ENCODE measurements at places on chromosomes 13 and 19.

GRCh38 chr19:45103508-45104319 lies 10.7 kb downstream of the PPP1R37 start:
- DNase-seq, result no peak

DNA sequence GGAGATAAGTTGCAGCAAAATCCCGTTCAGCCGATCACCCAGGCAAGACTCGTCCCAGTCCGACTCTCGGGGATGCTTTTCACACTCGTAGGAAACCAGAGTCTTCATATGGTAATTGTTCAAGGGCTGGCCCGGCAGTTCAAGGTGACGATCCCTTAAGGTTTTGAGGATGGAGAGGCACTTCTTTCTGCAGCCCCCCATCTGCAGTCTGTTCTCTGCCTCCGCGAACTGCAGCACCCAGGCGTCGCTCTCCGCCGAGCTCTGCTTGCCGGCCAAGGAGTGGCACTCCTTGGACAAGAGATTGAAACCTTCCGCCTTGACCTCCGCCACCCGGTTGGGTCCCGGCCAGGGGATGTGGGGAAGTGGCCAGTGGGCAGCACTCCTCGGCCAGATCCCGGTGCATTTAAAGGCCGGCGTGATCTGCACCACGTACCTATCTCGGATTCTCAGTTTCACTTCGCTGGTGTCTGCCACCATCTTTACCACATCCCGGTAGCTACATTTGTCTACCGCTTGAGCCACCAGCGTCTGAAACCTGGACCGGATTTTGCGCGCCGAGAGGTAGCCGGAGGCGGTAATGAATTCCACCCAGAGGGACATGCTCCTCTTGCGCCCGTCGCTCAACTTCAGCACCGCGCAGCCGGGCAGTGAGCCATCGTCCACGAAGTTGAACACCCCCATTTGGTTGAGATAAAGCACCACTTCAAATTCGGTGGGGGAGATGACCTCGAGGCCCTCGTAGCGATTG lies 1.1 kb downstream of the MAB21L1 start:
- no peak for DNase-seq

DNA sequence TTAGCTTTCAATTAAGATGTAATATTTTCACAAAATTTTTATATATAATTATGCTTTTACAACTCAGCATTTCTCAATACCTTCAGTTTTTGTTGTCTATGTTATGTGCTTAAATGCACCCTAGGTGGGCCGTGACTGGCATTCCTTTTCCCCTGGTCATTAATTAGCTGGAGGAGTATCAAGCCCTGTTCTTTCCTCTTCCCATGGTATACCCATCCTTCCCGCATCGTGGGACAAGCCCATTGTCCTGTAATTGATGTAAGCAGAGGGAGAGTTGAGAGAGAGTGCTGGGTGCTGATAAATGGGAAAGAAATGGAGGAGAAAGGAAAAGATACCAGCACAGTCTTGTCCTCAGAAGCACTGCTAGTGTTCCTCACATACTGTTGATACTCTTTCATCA lies 591.7 kb downstream of the GPC6 start:
- no peak for DNase-seq

DNA sequence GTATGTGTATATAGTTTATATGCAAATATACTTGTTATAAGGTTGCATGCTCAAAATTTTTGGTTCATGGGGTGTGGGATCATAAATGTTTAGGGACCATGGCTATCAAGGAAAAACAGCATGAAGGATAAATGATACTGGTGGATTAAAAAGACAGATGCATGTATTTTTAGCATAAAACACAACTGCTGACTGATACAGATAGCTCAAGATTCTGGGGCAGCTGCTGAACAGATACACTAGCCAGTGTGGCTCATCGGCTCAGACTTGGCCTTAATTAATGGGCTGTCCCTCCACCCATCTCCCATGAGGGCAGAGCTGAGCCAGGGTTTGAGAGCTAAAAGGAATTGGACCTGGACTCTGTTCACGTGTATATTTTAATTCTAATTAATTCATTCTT lies 11.4 kb downstream of the ALOX5AP start:
- DNase-seq, result no peak

- DNase-seq, result no peak
Measured at GRCh38 chr19:6481541-6482342, at the start of gene DENND1C. Gene DENND1C, minus strand, starts transcription at chr19:6481787. Its CDS starts 92 bp downstream, at chr19:6481695.

DNA sequence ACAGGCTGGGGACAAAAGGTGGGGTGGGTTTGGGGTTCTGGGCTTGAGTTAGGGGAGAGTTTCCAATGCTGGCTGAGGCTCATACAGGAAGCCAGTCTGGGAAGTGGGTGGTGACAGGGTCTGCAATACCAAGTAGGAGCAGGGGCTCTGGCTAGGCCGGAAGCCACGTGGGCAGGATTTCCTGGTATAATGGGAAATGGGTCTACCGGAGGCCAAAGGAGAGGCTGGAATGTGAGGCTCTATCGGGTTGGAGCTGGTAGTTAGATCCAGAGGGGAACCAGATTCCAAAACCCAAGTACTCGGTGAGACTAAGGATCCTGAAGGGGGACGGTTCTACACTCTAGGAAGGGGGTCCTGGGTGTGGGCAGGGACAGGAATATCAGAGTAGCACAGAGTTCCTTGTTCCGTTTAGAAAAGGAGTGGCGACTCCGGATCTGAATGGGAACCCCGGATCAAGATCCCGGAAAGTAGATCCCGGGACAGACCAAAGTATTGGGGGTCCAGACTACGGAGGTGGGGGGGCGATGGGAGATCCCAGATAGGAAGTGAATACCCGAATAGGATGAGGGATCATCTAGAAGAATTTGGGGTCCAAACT lies 802 bp downstream of the CDC37 start:
- DNase-seq, result no peak

GRCh38 chr13:110018009-110018408 lies 231.6 kb upstream of the IRS2 start:
- no peak for DNase-seq

DNA sequence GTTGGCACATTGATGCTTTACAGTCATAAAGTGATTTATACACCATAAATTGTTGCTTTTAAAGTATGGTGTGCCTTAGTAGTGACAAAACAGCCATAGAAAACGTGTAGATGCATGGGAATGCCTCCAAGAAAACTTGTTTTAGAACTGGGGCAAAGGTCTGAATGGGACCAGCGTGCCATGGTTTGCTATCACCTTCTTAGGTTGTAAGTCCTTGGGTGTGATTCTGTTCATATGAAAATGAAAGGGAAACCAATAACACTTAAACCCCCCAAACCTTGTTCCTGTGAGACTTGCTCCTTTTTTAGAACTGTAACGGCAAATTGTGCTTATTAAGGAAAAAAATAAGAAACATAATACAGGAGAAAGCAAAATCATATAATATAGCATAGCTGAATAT lies 603.3 kb upstream of the SLITRK6 start:
- DNase-seq, result no peak

DNA sequence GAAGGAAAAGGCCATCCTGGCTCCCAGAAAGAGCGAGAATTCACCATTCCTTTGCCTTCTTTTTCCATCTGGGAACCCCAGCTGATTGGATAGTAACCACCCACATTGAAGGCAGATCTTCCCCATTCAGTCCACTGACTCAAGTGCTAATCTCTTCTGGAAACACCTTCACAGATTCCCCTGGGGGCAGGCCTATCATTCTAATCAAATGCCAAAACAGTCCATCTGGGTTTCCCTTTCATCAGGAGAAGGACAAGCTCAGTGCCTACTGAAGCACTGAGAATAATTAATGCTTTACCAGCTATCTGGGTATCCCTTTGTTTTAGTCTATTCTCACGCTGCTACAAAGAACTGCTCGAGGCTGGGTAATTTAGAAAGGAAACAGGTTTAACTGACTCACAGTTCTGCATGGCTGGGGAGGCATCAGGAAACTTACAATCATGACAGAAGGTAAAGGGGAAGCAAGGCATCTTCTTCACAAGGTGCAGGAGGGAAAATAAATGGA lies 293.2 kb downstream of the ENOX1 start:
- DNase-seq, result no peak

DNA sequence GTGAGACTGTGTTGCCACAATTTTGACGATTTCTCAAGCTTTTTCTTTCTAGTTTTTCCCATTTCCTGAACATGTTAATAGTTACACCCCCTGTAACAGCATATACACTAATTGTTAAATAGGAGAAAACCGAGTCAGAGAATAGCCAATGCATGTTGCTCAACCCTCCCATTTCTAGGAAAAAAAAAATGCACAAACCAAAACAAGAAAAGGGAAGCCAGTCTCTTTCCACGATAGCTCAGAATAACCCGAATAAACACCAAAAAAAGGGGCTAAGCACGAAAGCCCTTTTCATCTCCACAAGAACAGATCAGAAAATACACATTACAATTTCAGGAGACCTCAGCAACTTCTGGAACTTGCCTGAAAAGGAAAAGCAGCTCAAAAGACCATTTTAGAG lies 16.3 kb downstream of the LATS2 start:
- DNase-seq, result no peak

DNA sequence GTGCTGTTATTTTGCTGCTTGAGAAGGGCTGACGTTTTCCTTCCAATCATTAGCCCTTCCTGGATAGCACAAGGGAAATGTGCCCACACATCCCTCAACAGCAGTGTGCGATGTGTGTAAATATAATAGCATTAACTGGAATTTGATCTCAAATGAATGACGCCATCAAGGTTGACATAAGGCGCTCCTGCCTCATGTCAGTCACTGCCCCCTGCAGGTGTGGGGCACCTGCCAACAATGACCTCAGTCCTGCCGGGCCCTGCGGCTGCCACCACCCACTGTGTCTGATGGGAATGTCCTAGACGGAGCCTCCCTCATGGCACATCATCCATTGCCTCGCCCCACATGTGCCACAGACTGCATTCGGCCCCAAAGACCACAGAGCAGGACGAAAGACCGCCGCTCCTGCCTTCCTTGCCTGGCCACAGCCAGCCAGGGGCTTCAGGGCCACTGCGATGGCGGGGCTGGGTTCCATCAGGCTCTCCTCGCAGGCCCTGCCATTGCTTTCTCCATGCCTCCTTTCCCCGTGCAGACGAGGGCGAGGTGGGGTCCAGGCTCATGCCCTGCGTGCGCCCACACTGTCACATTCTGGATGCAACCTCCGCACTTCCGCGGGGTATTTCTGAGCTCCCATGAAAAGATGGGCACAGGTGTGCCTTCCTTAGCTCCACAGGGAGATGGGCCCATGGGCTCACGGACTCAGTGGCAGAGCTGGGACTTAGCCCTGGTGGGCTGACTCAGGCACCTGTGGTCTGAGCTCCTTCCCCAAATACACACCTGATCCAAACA lies 146.7 kb downstream of the SOX1 start:
- no peak for DNase-seq

DNA sequence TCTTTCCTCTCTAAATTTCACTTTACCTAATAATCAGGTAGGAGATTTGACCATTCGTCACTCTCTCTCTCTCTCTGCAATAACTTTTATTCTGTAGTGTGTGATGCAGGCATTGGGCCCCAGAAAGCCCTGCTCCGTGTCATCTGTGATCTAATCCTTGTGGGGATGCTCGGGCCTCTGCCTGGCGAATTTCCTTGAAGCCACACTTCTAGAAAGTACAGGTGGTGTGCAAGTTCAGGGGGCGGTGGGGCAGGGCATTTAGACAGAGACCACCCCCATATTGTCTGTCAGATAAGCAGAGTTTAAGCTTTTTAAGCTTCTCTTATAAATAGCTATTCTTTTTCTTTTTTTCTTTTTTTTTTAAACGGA lies 53.4 kb upstream of the GPR12 start:
- no peak for DNase-seq

DNA sequence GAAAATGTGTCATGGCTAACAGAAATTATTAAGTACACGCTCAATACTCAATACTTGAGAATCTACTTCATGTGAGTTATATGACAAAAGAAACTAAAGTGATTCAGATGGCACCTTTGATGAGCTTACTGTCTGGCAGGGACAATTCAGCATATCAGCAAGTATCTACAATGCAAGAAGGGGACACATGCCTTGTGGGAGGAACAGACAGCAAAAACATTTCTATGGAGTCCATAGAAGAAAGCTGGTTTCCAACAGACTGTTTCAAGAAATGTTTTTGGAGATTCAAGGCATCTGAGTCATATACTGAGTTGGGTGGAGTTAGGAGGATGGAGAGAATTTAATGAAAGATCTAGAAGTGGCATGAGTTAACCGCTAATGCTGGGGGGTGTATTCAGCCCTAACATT lies 54.7 kb downstream of the MBNL2 start:
- DNase-seq, result no peak

DNA sequence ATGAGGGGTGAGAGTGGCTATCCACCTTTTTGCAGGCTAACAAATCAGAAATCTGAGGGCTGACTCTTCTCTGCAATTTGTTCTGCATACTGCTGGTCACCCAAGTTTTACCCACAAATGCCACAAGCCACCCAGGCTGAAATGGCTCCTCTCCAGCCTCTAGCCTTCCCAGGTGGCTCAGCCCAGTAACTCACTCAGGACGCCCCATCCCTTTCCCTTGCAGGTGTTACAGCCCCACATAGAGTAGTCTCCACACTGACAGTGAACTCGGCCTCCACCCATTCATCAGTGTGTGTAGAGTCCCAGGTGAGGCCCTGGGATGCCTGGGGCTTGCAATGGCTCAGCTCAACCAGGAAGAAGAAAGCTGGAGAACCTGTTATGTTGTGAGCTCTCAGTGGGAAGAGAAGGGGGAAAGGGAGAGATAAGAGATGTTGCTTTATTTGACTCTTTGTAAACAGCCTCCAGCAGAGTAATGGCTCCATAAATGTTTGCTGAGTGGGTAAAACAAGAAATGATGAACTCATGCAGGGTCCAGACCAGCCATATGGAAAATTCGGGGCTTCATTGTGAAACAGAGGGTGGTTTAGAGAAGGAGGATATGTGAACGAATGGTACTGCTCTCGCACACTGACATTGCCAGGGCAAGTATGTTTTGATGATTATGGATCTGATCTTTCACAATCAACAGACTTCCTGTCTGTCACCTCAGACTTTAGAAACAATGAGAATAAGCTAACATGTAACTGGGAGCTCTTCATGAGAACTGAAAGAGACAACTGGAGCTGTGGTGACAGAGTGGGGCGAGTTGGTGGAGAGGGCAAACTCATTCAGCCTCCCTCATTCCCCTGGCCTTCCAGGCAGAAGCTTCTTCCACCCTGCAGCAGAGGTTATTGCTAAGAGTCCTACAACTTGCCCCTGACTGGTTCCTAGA lies 74.2 kb upstream of the RFC3 start:
- DNase-seq, result no peak

DNA sequence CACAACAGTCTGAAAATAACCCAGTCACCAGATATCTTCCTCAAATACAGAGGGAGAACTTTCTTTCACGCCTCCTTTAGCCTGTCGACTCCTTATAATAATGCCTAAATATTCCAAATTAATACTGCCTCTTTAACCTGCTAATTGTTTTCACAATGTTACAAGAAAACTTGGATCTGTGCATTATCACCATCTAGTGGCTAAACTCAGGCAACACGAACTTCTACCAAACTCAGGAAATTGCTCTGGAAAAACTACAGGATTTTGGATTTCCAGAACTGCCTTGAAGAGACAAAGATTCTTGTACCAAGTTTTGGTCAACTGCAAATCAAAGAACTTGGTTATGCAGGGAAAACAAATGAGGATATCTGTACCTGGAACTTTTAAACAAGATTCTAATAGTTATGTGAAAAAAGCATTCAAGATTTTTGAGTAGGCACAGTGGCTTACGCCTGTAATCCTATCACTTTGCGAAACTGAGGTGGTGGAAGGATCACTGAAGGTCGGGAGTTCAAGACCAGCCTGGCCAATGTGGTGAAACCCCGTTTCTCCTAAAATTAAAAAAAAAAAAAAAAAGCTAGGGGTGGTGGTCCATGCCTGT lies 10.8 kb downstream of the CLN5 start:
- no peak for DNase-seq
